ENCODE measurements at places on chromosomes 5 and 9. TPM values are rescaled to one million over a fixed set of nuclear protein-coding genes. Genes with fewer than 3 reads are reported as not detected.

- no peak for DNase-seq
Observed at GRCh38 chr9:11933926-11934325, 759.3 kb upstream of the TYRP1 start.

DNA sequence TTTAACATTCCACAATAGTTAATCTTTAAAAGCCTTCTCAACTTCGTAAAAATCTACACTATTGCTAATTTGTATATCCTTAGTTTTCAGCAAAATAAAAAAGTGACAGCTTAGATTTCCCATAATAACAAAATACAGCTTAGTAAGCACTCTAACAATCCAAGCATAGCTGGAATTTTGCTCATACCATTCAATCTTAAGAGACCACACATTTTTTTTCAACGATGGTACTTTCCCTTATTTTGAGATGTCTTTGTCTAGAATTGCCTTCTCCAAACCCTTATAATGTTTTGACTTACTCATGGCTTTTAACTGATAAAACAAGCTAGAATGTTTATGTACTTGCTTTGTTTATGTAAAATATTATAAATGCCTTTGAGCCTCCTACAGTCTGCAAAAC is 65.6 kb downstream of the HOMER1 start:
- peak; percentile 5 for DNase-seq

GRCh38 chr5:128764601-128765310 is 200.5 kb upstream of the SLC27A6 start:
- DNase-seq = no peak

DNA sequence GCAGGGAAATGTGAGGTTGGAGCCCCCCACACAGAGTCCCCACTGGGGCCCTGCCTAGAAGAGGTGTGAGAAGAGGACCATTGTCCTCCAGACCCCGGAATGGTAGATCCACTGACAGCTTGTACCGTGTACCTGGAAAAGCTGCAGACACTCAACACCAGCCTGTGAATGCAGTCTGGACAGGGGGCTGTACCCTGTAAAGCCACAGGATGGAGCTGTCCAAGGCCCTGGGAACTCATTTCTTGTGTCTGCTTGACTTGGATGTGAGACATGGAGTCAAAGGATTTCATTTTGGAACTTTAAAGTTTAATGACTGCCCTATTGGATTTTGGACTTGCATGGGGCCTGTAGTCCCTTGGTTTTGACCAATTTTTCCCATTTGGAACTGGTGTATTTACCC is 535.0 kb upstream of the MEF2C start:
- no peak for DNase-seq

Gene LRRC70
- total RNA-seq = 0.12 TPM

DNA sequence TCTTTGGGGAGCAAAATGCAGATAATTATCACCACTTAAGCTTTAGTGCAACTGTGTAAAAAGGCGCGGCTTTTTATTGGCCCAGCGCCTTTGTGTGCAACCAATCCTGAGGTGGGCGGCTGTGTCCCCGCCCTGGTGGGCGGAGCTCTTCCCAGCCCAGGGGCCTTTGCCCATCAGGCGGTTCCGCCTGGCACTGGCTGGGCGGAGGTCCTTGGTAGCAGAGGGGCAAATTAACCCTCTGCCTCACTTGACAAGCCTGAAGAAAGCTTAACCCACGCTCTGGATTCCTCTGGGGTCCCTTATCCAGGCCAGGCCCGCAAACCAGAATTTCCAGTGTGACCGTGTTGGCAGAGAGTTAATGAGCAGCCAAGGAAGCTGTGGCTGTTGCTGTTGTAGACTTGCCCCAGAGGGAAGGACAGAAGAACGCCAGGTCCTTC is 12.8 kb upstream of the NIPAL4 start:
- no peak for DNase-seq

Gene PELO
- 30.6 TPM for total RNA-seq

- DNase-seq = no peak
Observed at GRCh38 chr5:170252720-170253350, 20.1 kb downstream of the C5orf58 start.

DNA sequence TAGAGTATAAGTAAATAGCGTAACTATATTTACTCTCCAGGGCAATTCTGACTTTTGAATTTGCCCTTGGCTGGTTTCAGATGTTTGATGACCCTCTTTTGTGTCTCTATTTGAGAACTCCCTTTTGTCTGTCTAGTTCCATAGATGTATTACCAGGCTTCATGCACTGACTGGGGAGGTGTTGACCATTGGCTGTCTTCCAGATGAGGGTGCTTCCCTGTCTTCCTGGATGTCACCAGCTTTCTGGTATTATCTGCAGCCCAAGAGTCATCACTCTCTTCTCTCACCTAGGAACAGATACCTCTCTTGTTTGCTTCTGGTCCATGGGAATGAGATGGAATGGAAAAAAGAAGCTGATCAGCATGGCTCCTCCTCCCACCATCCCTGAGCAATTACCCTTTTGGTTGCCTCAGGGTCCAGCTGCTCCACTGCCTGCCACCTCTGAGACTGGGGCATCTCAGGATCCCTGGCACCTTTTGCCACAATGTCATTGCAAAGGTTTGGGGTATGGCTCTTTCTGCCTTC is 58.7 kb upstream of the TMED7 start:
- no peak for DNase-seq

Gene PCDHGA4
- 4.8 TPM for total RNA-seq

DNA sequence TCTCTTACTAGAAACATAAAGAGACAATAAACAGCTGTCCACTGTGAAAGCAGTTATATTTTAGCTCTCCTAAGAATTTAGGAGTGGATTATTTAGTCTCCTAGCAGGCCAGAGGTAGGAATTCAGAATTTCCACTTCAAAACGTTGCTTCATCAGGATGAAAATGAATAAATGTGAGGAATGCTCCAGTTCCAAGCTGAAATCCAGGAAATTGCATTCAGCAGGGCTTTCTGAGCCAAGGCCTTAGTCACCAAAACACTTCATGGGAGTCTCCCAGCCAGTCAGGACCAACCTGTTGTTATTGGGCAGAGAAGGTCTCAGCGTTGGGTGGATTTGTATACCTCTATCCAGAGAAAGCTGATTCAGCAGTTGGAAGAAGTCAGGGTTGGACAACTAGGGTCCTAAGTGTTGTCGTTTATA is 1040.3 kb downstream of the TLE1 start:
- DNase-seq = peak; percentile 33

Gene GABRB2
- not detected for total RNA-seq

DNA sequence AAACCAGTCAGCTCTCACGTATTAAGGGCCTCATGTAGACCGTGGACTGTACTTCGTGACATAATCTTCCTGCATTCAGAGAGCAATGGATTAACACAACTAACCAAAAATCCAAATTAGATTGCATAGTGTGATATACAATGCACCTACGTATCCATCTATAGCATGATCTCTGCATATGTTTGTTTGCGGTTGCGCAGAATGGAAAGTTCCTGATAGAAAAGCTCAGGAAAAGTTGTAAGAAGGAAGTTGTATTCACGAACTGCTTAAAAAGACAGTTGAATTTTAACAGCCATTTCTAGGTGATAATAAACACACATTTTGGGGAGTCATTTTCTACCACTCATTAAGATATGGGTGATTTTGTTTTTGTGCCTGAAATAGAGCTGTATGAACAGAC is 869.0 kb downstream of the TLE4 start:
- DNase-seq = no peak

- DNase-seq = no peak
Observed at GRCh38 chr9:133264235-133264764, 10.7 kb downstream of the ABO start.

Gene PCDHA4
- under 0.01 TPM for total RNA-seq

- DNase-seq = no peak
Observed at GRCh38 chr9:76289042-76289441, 105.2 kb downstream of the RFK start.

GRCh38 chr9:81150016-81150625 is 539.2 kb downstream of the TLE1 start:
- DNase-seq = peak; percentile 5

Gene SLF1
- total RNA-seq = 15.1 TPM

GRCh38 chr9:111566234-111566633 is 33.2 kb downstream of the PTGR1 start:
- no peak for DNase-seq

DNA sequence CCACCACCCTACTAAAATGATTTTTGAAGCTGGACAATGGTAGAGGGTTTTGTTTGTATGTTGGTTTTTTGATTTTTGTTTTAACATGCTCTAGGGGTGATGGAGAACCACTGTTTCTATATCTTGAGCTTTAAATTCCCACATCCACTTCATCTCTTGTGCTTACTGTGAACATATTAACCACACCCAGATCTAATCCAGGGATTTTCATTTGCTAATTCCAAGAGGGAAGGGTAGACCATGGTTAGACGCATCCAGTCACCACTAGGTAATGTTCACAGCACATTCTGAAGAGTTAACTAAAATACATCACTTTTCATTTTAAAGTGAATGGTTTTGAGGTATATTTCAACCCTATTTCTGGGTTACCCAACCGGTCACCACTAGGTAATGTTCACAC is 36.5 kb upstream of the IQGAP2 start:
- DNase-seq = no peak

- DNase-seq = no peak
Observed at GRCh38 chr9:134317790-134318414, 8.4 kb upstream of the RXRA start.
